ENCODE measurements at places on chromosomes 7 and 10. TPM values are rescaled to one million over a fixed set of nuclear protein-coding genes. Genes with fewer than 3 reads are reported as not detected.
A peak's percentile ranks its signal among the peaks of the same experiment; 100 is the strongest.

The ASB15 gene
- total RNA-seq = not detected

The TEX47 gene
- not detected for total RNA-seq

The CRHR2 gene
- total RNA-seq = 0.41 TPM

The PLXDC2 gene
- total RNA-seq = 10.6 TPM

The VIPR2 gene
- total RNA-seq = 0.41 TPM

The VGF gene
- total RNA-seq = 7.7 TPM

DNA sequence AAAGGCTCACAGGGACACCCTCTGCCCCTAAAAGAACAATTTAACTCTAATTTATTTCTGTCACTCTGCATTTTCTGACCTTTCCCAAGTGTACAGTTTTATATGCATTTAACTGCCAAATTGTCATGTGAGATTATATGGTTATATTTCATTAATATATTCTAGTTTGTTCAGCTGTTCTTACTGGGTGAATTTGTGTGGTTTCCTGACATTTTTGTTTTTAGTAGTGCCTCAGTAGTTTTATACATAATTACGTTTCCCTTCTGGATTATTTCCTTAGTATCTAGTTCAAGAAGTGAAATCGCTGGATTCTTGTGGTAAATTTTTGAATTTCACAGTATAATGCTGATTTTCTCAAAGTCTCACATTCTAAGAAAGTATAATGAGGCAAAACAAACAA lies 41.3 kb downstream of the EGFR start:
- DNase-seq = no peak

DNA sequence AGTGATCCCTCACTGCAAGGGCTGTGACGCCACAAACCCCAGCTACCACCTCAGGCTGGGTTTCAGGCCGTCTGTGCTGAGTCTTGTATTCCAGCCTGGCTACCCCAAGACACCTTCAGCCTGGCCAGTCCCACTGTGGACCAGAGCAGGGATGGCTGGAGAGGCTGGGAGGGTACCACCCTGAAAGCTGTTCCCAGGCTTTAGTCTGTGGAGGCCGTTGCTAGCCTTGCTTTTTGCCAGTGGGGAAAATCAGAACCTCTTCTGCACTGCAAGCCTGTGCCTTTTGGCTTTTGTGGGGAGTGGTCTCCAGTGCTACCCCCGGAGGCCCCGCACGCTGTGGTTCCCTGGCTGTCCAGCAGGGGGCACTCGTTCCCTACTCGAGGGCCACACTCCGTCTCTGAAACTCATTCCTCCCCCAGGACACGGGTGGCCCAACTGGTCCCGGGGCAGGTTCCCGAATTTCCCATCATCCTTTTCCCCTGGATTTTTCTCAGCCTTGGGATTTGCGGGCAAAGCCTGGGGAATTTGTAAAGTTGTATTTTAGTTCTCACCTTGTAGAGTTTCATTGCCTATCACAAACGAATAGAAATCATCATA lies 128.4 kb upstream of the BTBD16 start:
- DNase-seq = peak; percentile 74

DNA sequence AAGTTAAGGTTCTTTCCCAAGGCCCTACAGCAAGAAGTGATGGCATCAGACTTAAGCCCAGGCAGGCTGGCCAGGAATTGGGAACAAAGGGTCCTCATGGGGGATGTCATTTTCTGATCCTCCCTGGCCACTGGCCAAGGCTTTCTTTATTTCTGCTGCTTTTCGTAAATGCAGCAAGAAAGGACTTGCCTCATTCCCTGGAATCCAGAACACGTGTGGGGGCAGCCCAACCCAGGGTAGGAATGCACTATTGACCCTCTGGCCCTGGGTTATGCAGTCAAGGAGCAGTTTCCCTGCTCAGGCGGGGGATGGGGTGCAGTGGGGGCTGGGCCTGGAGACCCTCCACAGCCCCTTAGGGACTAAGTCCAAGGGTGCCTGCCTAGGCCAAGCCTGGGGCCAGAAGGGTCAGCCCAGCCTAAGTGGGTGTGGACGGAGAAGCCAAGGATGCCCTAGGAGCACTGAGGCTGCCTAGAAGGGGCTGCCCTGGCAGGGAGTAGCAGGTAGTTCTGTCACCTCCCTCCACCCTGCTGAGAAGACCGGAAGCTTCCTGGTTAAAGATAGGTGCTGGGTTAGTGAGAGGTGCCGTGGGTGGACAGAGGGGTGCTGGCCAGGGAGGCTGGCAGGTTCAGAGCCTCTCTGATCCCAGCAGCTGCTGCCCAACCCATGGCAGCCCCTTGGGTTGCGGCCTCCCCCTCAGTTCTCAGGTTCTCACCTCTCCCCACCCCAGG lies 179.2 kb downstream of the SH3PXD2A start:
- DNase-seq = no peak

GRCh38 chr10:74596713-74597112 lies 229.7 kb upstream of the KAT6B start:
- DNase-seq = no peak

- peak; percentile 68 for DNase-seq
Observed at GRCh38 chr10:97713339-97713825, at the start of gene MARVELD1. Gene MARVELD1 (plus strand): TSS chr10:97713730. CDS start chr10:97713877, 147 bp downstream.

GRCh38 chr7:157793087-157793353 lies 456.2 kb downstream of the DNAJB6 start:
- DNase-seq = no peak

- DNase-seq = peak; percentile 99
Observed at GRCh38 chr7:191981-192649, at the start of gene FAM20C. Gene FAM20C (plus strand): TSS chr7:192571. CDS start chr7:193200, 629 bp downstream.

GRCh38 chr10:62112300-62112699 lies 156.3 kb downstream of the RTKN2 start:
- no peak for DNase-seq

Data from frontal cortex (tissue), 4 donors.